Germinal center (tissue), 1 donor: ENCODE measurements at places on chromosomes 7 and 10.

DNA sequence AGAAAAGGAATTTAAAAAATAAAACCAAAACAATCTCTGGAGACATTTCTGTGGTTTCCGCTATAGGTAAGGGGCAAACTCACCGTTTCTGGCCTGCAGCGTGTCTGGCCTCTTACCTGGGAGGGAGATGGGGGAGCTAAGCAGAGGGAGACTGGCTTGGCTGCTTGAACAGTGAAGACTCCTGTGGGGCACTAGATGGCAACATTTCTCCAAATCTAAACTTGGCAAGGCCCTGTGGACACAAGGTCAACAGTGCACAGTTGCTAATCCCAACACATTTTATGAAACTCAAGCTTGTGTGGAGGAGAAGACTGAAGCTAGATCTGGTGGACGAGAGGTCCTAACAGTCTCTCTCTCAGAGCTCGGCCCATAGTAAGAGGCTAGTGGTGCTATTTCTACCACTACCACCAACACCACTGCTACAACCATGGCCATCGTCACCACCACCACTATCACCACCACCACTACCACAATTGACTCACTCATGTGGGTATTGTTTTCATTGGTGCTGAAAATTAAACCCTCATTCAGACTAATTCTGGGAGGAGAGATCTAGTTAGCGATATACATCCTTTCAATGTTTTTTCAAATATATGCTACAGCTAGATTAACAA lies 28.4 kb upstream of the CDHR3 start:
- DNase-seq, result peak; percentile 12

DNA sequence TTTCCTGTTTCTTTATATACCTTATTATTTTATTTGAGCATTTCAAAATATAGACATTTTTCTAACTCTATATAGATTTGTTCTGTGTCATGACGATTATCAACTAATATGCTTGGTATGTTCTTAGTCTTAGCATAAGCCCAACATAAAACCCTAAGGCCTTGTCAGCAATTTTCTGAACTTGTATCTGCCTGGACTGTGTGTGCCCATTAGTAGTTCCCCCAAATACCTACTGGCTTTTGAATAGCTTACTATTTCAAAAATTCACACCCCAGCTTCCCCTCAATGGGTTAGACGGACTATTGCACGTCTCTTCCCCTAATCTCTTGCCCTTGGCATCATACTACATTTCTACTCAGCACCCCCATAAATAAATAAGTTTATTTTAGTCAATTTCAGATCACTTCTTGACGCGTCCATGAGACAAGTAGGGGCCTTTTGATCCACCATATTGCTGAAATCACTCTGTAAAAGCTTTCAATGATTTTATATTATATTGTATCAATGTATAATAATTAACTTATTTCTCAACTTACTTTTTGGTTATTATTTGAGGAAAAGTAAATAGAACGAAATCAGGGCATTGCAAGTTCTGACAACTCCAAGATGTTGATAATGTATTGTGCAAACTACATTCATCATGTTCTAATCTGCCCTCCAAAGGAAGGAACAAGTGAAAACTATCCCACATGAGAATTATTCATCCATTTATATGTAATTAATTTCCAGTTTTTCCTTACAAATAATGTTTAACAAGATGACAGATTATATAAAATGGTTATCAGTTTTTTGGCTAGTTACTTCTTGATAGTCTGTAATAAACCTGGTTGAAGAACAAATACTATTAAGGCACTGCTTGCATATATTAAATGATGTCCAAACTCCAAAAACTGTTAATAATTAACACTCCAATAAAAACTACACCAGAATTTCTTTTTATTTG lies 1.1 kb upstream of the AKR1C3 start:
- no peak for DNase-seq

DNA sequence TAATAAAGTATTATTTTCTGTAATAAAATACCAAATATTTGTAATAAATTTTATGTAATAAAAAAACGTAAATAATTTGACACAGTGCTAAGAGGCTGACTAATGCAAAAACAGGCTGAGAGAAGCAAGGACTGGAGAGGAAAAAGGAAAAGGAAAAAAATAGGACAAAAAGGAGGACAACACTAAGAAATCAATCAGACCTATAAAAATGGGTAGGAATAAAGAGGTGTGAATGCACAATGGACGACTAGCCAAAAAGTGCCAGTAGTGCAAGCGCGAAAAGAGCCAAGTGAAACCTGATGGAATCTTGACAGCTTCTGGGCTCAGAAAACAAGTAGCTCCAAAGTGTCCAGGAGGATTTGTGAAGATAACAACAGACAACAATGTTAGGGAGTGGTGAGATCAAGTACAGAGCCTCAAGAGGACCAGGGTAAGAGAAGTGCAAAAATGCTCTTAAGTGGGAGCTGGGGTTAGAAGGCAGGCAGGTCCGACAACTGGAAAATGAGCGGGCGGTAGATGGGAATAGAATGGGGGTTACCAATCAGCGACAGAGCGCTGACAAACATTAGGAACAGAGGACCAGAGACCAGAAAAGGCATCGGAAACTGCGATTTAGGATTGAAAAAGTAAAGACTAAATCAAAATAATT lies 1.2 kb downstream of the BRAF start:
- DNase-seq, result no peak

GRCh38 chr7:158067219-158067930 lies 520.2 kb downstream of the PTPRN2 start:
- no peak for DNase-seq

DNA sequence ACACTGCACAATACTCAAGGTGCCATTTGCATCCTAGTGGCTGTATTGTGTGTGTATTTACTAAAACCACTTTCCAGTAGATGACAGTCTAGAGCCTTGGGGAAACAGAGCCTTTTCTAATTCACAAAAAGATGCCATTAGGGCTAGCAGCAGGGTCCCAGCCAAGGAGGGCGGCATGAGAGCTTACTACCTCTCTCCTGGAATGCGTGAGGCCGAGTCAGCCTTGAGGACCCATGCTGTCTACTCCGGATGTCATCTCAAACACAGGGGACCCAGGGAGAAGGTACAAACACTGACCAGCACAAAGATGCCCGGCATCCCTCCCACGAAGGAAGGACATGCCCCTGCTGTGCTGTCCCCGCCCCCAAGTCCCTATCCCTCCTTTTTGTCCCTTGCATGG lies 65.5 kb downstream of the CYCS start:
- no peak for DNase-seq

DNA sequence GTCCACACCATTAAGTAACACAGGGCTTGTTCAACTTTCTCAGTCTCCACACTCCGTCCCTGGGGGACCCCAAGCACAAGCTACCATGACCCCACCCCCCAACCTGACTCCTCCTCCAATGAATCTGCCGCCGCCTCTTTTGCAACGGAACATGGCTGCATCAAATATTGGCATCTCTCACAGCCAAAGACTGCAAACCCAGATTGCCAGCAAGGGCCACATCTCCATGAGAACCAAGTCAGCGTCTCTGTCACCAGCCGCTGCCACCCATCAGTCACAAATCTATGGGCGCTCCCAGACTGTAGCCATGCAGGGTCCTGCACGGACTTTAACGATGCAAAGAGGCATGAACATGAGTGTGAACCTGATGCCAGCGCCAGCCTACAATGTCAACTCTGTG lies 81.1 kb upstream of the SAMD8 start:
- DNase-seq, result no peak

GRCh38 chr7:36707898-36708297 lies 16.4 kb downstream of the AOAH start:
- DNase-seq, result no peak

GRCh38 chr10:12063483-12063818 lies 5.3 kb upstream of the DHTKD1 start:
- DNase-seq, result no peak

DNA sequence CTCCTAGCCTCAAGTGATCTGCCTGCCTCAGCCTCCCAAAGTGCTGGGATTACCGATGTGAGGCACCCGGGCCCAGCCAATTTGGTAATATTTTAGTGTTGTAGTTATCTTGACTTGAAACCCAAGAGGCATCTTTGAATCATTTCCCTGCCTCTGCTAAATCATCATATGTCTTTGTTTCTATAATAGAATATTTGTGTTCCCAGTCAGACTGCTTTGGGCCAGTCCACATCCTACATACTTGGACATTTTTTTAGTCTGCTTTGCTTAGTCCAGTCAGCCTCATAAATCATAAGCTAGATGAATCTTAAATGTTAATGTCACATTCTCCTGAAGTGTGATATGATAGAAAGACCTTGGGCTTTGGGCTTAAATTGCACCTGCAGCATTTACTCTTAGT lies 5.9 kb downstream of the STAM start:
- no peak for DNase-seq

GRCh38 chr10:120827251-120827875 lies 23.8 kb upstream of the WDR11 start:
- no peak for DNase-seq

GRCh38 chr7:70098133-70098561 lies 499.9 kb downstream of the AUTS2 start:
- DNase-seq, result no peak

DNA sequence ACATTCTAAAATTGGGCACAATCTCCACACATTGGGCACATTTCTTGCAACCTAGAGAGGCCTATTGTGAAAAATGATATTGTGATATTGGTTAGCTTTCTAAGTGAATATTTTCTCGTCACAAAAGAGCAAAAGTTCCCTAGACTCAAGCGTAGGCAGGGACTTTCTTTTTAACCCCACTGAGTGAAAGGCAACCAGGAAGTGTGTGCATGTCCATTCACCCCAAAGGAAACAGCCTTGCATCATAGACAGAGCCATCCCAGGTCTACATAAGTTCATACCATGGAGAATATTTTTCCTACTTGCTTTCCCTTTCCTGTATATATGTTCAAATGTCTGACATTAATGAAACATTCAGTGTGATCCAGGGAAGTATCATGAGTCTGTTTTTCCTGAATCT lies 84.2 kb upstream of the AGBL3 start:
- no peak for DNase-seq

DNA sequence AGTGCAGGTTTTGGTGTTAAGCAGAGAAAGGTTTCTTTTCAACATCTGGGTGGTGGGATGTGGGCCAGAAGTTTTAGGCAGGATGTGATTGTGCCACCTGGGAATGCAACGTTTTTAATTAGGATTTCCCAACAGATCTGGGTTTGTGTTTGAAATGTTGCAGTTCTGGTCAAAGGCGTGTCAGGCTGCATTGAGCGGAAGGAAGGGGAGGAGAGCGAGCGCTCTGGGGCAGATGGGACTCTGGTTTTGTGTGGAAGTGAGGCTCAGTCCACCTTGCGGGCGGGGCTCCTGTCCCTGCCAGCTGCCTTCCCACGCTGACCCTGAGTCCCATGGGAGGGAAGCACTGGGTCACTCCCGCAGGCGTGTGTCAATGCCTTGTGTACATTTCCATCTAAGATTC lies 767.7 kb downstream of the KCNMA1 start:
- DNase-seq, result no peak

DNA sequence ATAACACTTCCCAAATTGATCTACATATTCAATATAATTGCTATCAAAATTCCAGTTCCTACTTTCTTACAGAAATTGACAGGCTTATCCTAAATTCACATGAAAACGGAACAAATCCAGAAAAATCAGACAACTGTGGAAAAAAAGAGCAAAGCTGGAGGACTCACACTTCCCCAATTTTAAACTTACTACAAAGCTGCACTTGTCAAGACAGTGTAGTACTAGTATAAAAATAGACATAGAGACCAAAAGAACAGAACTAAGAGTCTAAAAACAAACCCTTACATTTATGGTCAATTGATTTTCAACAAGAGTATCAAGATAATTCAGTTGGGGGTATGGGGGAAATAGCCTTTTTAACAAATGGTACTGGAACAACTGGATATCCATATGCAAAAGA lies 27.5 kb downstream of the LMBR1 start:
- peak; percentile 5 for DNase-seq

GRCh38 chr10:12337453-12338372 lies 11.6 kb upstream of the CAMK1D start:
- no peak for DNase-seq

- no peak for DNase-seq
These were observed 45.0 kb downstream of the SEMA3A start for GRCh38 chr7:84149573-84149972.

GRCh38 chr10:98414932-98415730 lies at the start of gene PYROXD2:
TSS of gene PYROXD2 (minus strand) at chr10:98415182. CDS start at chr10:98415135, 47 bp downstream.
- DNase-seq, result peak; percentile 28

DNA sequence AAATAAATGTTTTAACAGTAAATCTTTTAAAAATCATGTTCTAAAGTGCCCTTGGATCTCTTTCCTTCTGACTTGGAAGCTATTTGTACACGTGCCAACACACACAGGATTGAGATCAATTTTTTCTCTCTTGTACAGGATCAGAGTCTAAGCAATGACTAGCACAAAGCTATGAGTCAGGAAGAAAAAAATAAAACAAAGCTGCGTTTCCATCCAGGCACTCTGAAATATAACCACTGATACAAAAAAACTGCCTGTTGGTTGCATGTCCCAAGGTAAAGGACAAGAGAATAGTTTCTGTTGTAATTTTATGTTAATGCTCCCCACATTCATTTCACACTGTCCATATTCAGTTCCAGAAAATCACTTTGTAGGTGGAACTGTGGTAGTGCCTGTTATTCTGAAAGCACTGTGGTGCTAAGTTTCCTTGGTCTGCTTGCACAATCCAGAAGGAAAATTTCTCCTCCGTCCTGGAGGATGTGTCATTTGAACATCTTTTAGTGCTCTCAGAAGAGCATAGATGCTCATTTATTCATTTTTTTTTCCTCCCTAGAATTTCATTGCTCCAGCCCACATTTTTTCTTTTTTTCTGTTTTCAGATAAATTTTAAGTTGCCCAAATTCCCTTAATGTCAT lies 113.4 kb downstream of the PLXDC2 start:
- no peak for DNase-seq

DNA sequence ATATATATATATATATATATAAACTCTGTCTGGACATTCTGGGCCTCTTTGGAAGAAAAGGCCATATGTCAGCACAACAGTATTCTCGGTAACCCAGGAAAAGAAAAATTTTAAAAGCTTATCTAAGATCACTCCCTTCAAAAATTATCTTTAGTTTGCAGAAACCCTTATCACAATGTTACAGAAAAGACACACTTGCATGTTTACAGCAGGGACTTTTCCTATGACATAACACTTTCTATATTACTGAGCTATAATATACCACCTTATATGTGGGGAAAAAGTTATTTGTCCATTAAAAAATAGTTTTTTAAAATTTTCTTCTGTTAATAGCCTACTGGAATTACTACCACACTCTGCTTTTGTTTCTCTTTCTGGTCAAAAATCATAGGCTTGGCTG lies 25.4 kb downstream of the ANKRD61 start:
- DNase-seq, result no peak

- DNase-seq, result no peak
These were observed 11.2 kb upstream of the CCSER2 start for GRCh38 chr10:84317174-84317573.
